ENCODE measurements at places on chromosomes 2 and 18. TPM values are rescaled to one million over a fixed set of nuclear protein-coding genes. Genes with fewer than 3 reads are reported as not detected.

Gene ABCG5
- total RNA-seq, result not detected

Gene C1D
- total RNA-seq, result 39.2 TPM

Gene SCG2
- total RNA-seq, result 0.07 TPM

Gene TMEM37
- 1.5 TPM for total RNA-seq

Gene DSG1
- not detected for total RNA-seq

Gene IL1RL1
- total RNA-seq, result not detected

Gene DIPK1C
- total RNA-seq, result not detected

Gene MDH1B
- 4.7 TPM for total RNA-seq

Gene SAG
- total RNA-seq, result not detected

Gene C2orf66
- not detected for total RNA-seq

Gene ZNF532
- 66.5 TPM for total RNA-seq

Gene CEP192
- total RNA-seq, result 26.3 TPM

Gene SERPINB5
- total RNA-seq, result not detected

Gene SLC20A1
- total RNA-seq, result 11.4 TPM

Gene YIPF4
- total RNA-seq, result 8.8 TPM

Gene IL1B
- total RNA-seq, result not detected

Gene ENOSF1
- 35.2 TPM for total RNA-seq

Gene RESP18
- not detected for total RNA-seq

Gene GPR35
- 5.1 TPM for total RNA-seq

Gene PFN4
- not detected for total RNA-seq

Gene CCDC88A
- total RNA-seq, result 22.1 TPM

Gene DLGAP1
- 7.9 TPM for total RNA-seq

Gene APCDD1
- total RNA-seq, result 32.8 TPM

Gene GALR1
- not detected for total RNA-seq

Gene CCDC148
- 0.78 TPM for total RNA-seq

Gene UGT1A5
- total RNA-seq, result not detected

Gene TFCP2L1
- not detected for total RNA-seq

Gene IL1F10
- total RNA-seq, result not detected

Gene TUBB8B
- total RNA-seq, result not detected

Gene DNAH7
- 0.42 TPM for total RNA-seq

Gene CHRND
- total RNA-seq, result 0.09 TPM

Gene SERPINB2
- total RNA-seq, result not detected

Gene GRHL1
- 1.3 TPM for total RNA-seq

Gene ZNF638
- 223 TPM for total RNA-seq

Gene POTEJ
- total RNA-seq, result 1.1 TPM

Gene DNAJC5G
- total RNA-seq, result 14.1 TPM

Gene B3GNT7
- 15.8 TPM for total RNA-seq

Measured in cardiac muscle cell (in vitro differentiated cells and primary cell).